Left ventricle myocardium superior (tissue), 1 donor: ENCODE measurements at places on chromosomes 1 and 21. TPM values are rescaled to one million over a fixed set of nuclear protein-coding genes. Genes with fewer than 3 reads are reported as not detected.

GRCh38 chr1:209670441-209671082 is 4.7 kb upstream of the G0S2 start:
- no peak for DNase-seq

- no peak for DNase-seq
Observed at GRCh38 chr1:46800742-46801141, 1.9 kb downstream of the CYP4B1 start.

GRCh38 chr1:35202048-35202719 is 9.2 kb upstream of the SFPQ start:
- peak; percentile 52 for DNase-seq

GRCh38 chr1:165397944-165398343 is 41.4 kb upstream of the LMX1A start:
- peak; percentile 51 for DNase-seq

GRCh38 chr1:180854456-180854855 is 58.2 kb upstream of the KIAA1614 start:
- no peak for DNase-seq

GRCh38 chr1:181647314-181648035 is 164.2 kb downstream of the CACNA1E start:
- DNase-seq, result no peak

DNA sequence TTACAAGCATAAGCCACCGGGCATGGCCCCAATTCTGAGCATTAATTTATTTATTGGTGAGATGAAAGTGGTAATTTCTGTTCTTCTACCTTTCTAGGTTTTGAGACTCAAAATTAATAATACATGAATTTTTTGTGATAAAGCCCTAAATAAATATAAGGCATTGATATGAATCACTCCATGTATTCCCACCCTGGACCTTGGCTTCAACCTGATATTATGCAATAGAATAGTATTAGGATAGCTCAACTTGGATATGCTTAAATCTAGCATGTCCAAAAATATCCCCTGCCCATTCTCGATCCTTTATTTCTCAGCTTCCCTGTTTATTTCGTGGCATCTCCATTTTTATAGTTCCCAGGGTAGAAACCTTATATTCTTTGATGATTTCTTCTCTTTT is 2.5 kb downstream of the AGL start:
- DNase-seq, result no peak

DNA sequence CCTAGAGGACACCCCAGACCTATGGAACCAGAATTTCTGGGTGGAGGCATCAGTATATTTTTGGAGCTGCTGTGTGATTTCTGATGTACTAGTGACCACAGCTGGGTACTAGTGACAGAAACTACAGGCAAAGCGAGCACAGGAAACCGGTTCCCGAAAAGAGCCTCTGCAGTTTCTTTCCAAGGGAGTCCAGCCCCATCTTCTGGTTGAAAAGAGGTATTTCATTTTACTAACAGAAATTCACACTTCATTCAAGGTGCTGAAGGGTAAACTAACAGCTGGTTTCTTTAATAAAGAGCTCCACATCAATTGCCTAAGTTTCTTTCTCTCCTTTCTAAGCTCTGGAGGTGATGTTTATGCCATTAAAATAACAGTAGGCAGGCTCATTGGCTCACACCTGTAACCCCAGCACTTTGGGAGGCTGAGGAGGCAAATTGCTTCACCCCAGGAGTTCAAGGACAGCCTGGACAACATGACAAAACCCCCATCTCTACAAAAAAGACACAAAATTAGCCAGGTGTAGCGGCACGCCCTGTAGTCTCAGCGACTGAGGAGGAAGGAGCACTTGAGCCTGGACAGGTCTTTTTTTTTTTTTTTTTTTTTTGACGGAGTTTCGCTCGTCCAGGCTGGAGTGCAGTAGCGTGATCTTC is 22.0 kb downstream of the THAP3 start:
- DNase-seq, result no peak

- DNase-seq, result no peak
Observed at GRCh38 chr1:914891-915280, 8.8 kb upstream of the SAMD11 start.

DNA sequence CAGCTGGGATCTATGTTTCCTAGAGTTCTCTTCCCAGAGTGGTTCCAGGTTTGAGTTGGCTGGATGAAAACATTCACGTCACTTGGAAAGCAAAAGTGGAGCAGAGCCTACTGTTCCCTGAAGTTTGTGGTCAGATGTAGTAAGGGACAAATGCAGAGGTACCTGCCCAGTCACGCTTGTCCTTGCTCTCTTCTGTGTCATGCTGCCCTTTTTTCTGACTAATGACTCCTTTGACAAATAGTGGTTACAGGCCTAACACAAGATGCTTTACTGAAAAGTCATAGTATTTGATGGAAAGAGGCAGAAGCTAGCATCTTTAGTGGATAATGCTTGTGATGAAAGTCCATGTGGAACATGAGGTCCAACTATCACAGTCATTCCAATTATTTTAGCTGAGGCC is 881.4 kb upstream of the B3GALT2 start:
- DNase-seq, result no peak

GRCh38 chr1:39892601-39893595 is 8.8 kb downstream of the MYCL start:
- no peak for DNase-seq

- DNase-seq, result peak; percentile 85
Observed at GRCh38 chr1:243850452-243851256, 611 bp upstream of the AKT3 start.

DNA sequence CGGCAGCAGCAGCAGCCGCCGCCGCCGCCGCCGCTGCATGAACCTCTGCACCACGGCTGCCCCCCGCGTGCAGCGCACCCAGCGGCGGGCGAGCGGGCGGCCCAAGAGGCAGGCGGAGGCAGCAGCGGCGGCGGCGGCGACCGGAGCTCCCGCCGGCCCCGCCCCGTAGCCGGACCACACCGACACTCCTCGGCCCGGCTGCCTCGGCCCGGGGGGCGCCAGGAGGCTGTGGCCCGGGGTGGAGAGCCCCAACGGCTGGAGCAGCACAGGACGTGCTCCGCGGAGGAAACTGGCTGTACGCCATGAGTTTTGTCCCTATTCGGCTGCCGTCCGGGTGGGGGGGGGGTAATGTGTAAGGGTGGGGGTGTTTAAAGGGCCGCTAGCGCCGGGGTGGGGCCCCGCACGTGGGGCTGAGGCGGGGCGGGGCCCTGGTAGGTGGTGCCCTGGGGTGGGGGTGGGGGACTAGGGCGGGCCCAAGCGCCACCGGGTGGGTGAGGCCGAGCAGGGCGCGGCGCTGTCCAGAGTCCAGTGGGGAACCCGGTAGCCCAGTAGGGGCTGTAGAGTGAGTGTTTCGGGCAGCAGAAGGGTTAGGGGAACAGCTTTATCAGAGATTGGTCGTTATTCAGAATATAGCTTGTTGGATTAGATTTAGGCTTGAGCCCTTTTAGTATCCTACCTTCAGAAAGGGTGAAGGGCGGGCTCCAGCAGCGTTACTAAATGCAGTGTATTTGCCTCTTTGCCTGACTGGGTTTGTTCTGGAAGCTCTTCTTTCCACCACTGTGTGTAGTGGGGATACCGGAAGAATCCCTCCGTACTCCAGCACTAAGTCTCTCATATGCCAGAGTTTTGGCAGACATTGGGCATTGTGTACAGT is at the start of gene FAM78B:
FAM78B (minus strand) TSS at position 304 of the 874 bp plus-strand sequence. CDS start 753 bp downstream, outside the sequence.
- DNase-seq, result peak; percentile 86

DNA sequence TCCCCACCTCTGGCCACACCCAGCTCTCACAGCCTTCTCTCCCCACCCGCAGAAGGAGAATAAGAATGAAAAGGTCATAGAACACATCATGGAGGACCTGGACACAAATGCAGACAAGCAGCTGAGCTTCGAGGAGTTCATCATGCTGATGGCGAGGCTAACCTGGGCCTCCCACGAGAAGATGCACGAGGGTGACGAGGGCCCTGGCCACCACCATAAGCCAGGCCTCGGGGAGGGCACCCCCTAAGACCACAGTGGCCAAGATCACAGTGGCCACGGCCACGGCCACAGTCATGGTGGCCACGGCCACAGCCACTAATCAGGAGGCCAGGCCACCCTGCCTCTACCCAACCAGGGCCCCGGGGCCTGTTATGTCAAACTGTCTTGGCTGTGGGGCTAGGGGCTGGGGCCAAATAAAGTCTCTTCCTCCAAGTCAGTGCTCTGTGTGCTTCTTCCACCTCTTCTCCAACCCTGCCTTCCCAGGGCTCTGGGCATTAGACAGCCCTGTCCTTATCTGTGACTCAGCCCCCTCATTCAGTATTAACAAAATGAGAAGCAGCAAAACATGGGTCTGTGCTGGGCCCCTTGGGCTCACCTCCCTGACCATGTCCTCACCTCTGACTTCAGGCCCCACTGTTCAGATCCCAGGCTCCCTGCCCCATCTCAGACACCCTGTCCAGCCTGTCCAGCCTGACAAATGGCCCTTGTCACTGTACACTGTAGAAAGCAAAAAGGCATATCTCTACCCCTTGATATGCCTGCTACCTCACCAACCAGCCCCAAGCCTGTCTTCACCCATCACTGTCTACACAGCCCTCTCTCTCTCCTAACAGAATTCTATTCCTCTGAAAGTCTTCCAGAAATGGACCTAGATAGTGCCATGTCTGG is 3.2 kb downstream of the S100A9 start:
- DNase-seq, result no peak

DNA sequence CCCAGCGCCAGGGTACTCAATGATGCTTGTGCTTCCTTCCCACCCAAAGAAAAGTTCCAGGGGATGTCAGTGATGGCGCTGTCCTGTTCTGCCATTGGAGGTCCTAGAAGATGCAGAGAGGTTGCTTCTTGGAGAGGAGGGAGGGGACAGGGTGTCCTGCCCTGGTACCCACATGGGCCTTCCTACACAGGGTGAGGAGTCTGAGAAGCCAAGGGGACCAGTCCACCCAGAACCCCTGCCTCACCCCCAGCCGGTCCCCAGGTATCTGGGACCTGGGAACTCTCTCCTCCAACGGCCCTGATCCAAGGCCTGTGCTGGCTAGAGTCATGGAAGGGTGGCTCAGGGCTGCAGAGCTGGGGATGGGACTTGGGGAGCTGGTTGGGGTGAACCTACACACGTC is 259.4 kb downstream of the KCNJ6 start:
- DNase-seq, result no peak

GRCh38 chr1:210857705-210858104 is 276.2 kb downstream of the KCNH1 start:
- no peak for DNase-seq

GRCh38 chr1:85624361-85624760 is 43.8 kb downstream of the CCN1 start:
- no peak for DNase-seq

- DNase-seq, result no peak
Observed at GRCh38 chr1:212774584-212774983, 17.0 kb downstream of the NSL1 start.

The AK5 gene
- total RNA-seq, result 0.42 TPM

The FCRL1 gene
- total RNA-seq, result not detected

The SH2D5 gene
- not detected for total RNA-seq

The IQGAP3 gene
- 0.42 TPM for total RNA-seq

The DRAM2 gene
- 38.2 TPM for total RNA-seq

The KANK4 gene
- total RNA-seq, result 0.25 TPM

The OR2AK2 gene
- total RNA-seq, result not detected

The HPCA gene
- total RNA-seq, result not detected

The CSRP1 gene
- 41.4 TPM for total RNA-seq

The IL23R gene
- not detected for total RNA-seq
